ENCODE measurements at places on chromosomes 11 and 22. TPM values are rescaled to one million over a fixed set of nuclear protein-coding genes. Genes with fewer than 3 reads are reported as not detected.

LDHAL6A gene
- not detected for total RNA-seq

- no peak overlapping the region for H3K4me3 ChIP-seq
- H3K4me1 ChIP-seq = peaks cover 35% of the 10 kb centered on the region
- DNase-seq = no peak
- H3K27ac ChIP-seq = peak overlapping the region; percentile 32
These were observed 2.9 kb upstream of the CTSC start for GRCh38 chr11:88340366-88340935.

DNA sequence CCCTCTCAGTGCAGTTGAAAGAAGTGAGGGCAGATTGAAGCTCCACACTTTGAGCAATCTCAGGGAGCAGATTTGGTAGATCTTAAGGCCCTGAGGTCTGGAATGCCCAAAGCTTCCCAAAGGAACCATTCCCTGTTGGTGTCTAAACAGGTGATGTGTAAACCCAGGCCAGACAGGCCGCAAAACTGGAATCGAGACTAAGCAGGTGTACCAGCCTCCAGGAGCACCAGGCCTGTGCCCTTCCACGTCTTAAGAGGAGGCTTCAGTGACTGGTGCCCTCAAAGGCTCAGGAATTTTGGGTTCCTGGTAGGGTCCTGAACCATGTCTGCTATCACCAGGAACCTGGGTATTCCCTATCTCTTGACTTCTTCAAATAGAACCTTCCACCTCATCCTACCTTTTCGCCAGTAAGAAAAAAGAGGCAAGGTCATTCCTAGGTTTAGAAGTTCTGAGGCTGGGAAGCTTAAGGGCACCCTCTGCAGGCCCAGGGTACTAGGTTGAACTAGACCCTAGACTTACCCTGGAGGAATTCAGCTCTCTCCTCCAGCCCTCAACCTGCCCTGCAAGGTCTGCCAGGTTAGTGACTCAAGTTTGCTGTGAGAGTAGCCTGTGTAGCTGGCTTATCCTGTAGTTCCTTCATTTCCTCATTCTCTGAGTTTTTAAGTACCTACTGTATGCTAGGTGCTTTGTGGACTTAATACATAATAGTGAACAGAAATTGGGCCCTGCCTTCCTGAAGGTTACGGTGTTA is 100.0 kb upstream of the NNMT start:
- no peaks in the 10 kb centered on the region for H3K27me3 ChIP-seq
- H3K4me1 ChIP-seq = peaks cover 46% of the 10 kb centered on the region
- no peak for DNase-seq
- H3K4me3 ChIP-seq = no peak overlapping the region

- DNase-seq = no peak
- H3K36me3 ChIP-seq = no peaks in the 10 kb centered on the region
- H3K27me3 ChIP-seq = no peaks in the 10 kb centered on the region
- no peak overlapping the region for H3K4me3 ChIP-seq
- H3K4me1 ChIP-seq = no peaks in the 10 kb centered on the region
- no peak overlapping the region for H3K27ac ChIP-seq
These were observed 14.5 kb upstream of the ARHGAP42 start for GRCh38 chr11:100672498-100673033.

- peaks cover 40% of the 10 kb centered on the region for H3K4me1 ChIP-seq
- H3K27me3 ChIP-seq = no peaks in the 10 kb centered on the region
- H3K36me3 ChIP-seq = peaks cover 86% of the 10 kb centered on the region
- H3K27ac ChIP-seq = peak overlapping the region; percentile 53
- no peak overlapping the region for H3K4me3 ChIP-seq
These were observed 7.9 kb downstream of the SF3A1 start for GRCh38 chr22:30348809-30349208.

CD59 gene
- total RNA-seq = 92.9 TPM

DNA sequence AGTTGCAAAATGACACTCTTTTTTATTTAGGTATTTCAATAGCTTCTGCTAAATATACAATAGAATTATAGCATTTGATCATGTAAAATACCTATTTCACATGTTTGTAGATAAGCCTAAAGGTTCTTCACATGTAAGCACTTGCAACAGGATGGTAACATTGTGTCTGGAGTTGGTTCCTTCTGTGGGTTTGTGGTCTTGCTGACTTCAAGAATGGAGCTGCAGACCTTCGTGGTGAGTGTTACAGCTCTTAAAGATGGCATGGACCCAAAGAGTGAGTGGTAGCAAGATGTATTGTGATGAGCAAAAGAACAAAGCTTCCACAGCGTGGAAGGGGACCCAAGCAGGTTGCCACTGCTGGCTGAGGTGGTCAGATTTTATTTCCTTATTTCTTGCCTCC is 246.4 kb upstream of the PDGFD start:
- H3K4me3 ChIP-seq = no peak overlapping the region
- H3K27me3 ChIP-seq = no peaks in the 10 kb centered on the region
- H3K4me1 ChIP-seq = no peaks in the 10 kb centered on the region
- no peaks in the 10 kb centered on the region for H3K36me3 ChIP-seq
- DNase-seq = no peak

- H3K27ac ChIP-seq = no peak within 1 kb of the TSS
- no peaks in the 10 kb centered on the region for H3K4me1 ChIP-seq
- DNase-seq = no peak
- no peak within 1 kb of the TSS for H3K4me3 ChIP-seq
These were observed at the start of gene OR5M11 for GRCh38 chr11:56543157-56543556. OR5M11 (minus strand) TSS chr11:56543257; CDS start chr11:56543257, 0 bp downstream.

- H3K4me1 ChIP-seq = peaks cover 15% of the 10 kb centered on the region
- peaks cover 47% of the 10 kb centered on the region for H3K27me3 ChIP-seq
- no peaks in the 10 kb centered on the region for H3K36me3 ChIP-seq
- DNase-seq = no peak
- H3K27ac ChIP-seq = no peak overlapping the region
These were observed 985 bp downstream of the MPZL2 start for GRCh38 chr11:118263112-118263511.

DNA sequence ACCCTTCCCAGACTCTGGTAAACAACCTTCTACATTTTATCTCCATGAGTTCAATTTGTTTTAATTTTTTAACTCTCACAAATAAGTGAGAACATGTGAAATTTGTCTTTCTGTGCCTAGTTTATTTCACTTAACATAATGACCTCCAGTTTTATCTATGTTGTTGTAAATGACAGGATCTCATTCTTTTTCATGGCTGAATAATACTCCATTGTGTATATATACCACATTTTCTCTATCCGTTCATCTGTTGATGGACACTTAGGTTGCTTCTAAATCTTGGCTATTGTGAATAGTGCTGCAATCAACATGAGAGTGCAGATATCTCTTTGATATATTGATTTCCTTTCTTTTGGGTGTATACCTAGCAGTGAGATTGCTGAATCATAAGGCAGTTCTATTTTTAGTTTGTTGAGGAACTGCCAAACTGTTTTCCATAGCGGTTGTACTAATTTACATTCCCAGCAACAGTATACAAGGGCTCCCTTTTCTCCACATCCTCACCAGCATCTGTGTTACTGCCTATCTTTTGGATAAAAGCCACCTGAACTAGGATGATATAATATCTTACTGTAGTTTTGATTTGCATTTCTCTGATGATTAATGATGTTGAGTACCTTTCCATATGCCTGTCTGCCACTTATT is 93.9 kb downstream of the ATG16L2 start:
- peaks cover 84% of the 10 kb centered on the region for H3K36me3 ChIP-seq
- H3K27ac ChIP-seq = peak overlapping the region; percentile 24
- no peaks in the 10 kb centered on the region for H3K27me3 ChIP-seq
- no peak overlapping the region for H3K4me3 ChIP-seq
- no peak for DNase-seq

- DNase-seq = no peak
- H3K4me1 ChIP-seq = no peaks in the 10 kb centered on the region
- peaks cover 65% of the 10 kb centered on the region for H3K36me3 ChIP-seq
- no peaks in the 10 kb centered on the region for H3K27me3 ChIP-seq
These were observed 91.0 kb downstream of the SERGEF start for GRCh38 chr11:17921659-17922415.

ASPHD2 gene
- total RNA-seq = 15.5 TPM

DNA sequence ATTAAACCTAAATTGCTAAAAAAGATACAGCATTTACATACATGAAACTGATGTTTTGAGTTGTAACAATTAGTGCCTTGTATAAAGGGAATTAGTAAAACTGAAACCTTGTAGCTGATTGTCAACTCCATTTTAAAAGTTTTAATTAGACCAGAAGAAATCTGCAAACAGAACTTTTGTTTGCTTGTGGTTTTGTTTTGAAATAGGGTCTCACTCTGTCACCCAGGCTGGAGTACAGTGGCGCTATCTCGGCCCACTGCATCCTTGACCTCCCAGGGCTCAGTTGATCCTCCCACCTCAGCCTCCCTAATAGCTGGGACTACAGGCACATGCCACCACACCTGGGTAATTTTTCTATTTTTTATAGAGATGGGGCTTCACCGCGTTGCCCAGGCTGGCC is 86.5 kb upstream of the SLC6A5 start:
- H3K4me3 ChIP-seq = no peak overlapping the region
- no peak for DNase-seq
- no peaks in the 10 kb centered on the region for H3K27me3 ChIP-seq
- no peak overlapping the region for H3K27ac ChIP-seq
- peaks cover 6% of the 10 kb centered on the region for H3K36me3 ChIP-seq

GRCh38 chr22:26579331-26579886 is 10.5 kb downstream of the TPST2 start:
- H3K4me1 ChIP-seq = peaks cover 42% of the 10 kb centered on the region
- DNase-seq = peak; percentile 56
- H3K36me3 ChIP-seq = peaks cover 1% of the 10 kb centered on the region

GRCh38 chr22:23380230-23380573 is 199.9 kb downstream of the IGLL1 start:
- peaks cover 12% of the 10 kb centered on the region for H3K27me3 ChIP-seq
- no peak overlapping the region for H3K4me3 ChIP-seq
- DNase-seq = no peak
- no peaks in the 10 kb centered on the region for H3K36me3 ChIP-seq

GRCh38 chr11:74550991-74551753 is 41.2 kb upstream of the POLD3 start:
- H3K27ac ChIP-seq = no peak overlapping the region
- no peak for DNase-seq
- no peaks in the 10 kb centered on the region for H3K4me1 ChIP-seq
- H3K4me3 ChIP-seq = no peak overlapping the region
- no peaks in the 10 kb centered on the region for H3K36me3 ChIP-seq
- peaks cover 12% of the 10 kb centered on the region for H3K27me3 ChIP-seq

TMEM191B gene
- 2.5 TPM for total RNA-seq

DNA sequence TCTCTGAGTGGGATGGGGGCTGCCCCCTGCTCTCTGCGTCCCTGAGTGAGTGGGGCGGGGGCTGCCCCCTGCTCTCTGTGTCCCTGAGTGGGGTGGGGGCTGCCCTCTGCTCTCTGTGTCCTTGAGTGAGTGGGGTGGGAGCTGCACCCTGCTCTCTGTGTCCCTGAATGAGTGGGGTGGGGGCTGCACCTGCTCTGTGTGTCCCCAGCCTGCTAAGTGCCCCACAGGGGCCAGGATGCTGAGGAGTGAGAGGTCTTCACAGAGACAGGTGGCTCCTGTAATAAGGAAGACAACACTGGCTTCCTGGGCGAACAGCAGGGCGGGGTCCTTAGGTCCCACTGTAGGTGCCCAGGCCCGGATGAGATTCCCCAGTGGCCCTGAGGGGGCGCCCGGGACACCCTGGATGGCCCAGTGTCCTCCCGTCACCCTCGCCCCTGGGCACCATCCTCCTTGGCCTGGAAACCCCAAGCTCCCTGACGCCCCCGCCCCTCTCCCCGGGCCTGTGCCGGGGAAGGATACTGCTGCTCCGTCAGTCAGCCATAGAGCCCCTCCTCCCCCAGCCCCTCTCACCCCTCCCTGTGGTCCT is 3.8 kb upstream of the CCDC188 start:
- H3K27ac ChIP-seq = no peak overlapping the region
- H3K36me3 ChIP-seq = no peaks in the 10 kb centered on the region
- no peaks in the 10 kb centered on the region for H3K4me1 ChIP-seq
- no peak overlapping the region for H3K4me3 ChIP-seq
- H3K27me3 ChIP-seq = peaks cover 14% of the 10 kb centered on the region
- no peak for DNase-seq

DNA sequence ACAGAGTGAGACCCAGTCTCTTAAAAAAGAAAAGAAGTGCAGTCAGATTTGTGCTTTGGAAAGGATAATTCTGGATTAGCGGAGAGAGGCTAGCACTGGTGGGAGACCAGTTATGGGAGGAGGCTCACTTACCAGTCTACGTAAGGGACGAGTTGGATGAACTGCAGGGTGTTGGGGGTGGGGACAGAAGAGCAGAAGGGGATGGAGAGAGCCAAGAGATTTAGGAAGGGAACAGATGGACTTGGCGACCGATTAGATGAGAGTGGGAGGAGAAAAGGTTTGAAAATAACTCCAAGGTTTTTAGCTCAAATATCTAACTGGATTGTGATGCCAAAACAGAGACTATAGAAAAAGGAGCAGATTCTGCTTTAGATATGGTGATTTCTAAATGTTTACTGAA is 81.4 kb downstream of the SFI1 start:
- H3K27me3 ChIP-seq = no peaks in the 10 kb centered on the region
- DNase-seq = no peak
- H3K4me3 ChIP-seq = no peak overlapping the region
- H3K4me1 ChIP-seq = peaks cover 10% of the 10 kb centered on the region

DNA sequence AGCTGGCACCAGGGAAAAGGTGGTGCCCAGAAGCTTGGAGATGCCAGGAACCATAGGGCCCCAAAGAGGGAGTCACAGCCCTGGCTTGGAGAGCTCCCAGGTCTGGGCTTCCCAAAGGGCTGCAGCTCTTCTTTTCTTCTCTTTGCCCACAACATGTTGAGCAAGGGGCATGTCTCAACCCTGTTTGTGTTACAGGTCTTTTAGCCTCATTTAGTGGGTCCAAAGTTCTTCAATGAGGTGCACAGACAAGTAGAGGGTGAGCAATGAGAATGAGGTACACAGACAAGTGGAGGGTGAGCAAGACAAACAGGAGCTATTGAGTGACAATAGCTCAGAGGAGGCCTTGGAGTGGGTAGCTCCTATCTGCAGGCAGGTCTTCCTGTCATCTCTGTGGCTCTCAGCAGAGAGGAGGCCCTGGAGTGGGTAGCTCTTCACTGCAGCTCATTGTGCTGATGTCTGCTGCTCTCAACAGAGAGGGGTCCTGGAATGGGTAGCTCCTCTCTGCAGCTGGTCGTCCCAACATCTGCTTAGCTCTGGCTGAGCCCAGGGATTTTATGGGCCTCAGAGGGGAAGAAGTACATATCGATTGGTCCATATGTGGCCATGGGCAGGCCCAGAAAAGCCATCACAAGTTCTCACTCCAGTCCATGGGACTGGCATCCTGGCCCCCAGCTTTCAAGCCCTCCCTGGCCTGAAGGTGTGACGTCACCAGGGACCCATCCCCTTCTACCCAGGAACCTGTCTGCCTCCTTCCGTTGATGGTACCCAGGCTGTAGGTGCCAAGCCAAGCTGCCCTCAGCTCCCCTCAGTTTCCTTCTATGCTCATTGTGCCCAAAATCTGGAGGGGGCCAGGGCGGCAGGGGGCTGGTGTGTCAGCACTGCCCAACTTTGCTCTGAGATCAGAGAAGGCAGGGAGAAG is 34.9 kb downstream of the WBP2NL start:
- no peaks in the 10 kb centered on the region for H3K27me3 ChIP-seq
- DNase-seq = no peak
- no peak overlapping the region for H3K4me3 ChIP-seq
- H3K27ac ChIP-seq = no peak overlapping the region
